ENCODE measurements at places on chromosomes 4 and X.

DNA sequence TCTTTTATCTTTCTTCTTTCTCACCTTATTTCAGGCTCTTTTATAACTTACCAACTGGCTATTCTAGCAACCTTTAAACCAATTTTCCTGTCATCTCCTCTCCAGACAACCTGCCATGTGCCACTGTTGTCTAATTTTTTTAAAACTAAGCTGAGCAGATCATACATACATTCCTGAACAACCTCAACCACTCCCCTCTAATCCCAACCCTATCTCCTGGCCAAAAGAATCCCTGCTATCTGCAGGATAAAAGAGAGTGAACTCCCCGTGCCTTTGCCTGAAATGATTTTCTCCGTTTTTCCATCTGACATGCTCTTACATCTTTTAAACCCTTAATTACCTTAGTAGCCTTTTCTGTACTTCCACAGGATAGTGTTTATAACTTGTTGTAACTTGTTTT is 35.5 kb downstream of the DCUN1D4 start:
- DNase-seq, result no peak

GRCh38 chr4:13542577-13543031 is 1.7 kb downstream of the NKX3-2 start:
- no peak for DNase-seq

DNA sequence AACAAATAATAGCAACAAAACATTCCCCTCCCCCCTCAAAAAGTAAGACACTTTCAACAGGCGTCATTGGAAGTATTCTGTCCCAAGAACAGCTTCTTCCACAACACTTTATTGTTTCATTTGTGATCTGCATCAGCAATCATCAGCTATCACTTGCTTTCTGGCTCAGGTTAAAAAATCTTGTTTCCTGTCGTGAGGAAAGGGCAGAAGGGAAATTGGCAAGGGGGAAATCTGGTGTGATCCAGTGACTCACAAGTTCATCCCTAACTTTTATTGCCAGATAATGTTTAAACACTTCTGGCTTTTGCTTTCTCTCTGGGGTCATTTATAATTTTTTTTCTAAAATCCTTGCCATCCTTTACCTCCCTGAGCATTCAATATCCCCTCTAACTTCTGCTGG is 247.4 kb upstream of the GIMD1 start:
- no peak for DNase-seq

DNA sequence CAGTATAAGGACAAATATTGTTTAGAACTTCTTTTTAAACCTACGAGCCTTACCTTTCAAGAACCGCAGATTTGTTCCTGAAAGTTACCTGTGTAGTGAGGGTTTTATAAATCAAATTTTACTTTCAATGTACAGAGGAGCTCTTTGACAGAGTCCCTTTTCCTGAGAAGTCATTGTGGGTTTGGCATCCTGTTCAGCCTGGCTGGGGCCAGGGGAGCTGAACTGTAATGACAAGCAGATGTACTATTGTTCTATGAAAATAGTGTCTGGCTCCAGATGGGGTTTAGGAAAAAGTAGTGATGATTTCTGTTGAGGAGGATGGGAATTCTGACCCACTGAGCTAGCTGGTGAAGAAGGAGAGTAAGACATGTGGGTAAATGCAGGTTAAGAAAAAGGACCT is 196.2 kb upstream of the PGRMC2 start:
- no peak for DNase-seq

- no peak for DNase-seq
Observed at GRCh38 chrX:47228550-47229270, 4.1 kb upstream of the USP11 start.

GRCh38 chr4:188282471-188283232 is 143.4 kb downstream of the TRIML1 start:
- no peak for DNase-seq

DNA sequence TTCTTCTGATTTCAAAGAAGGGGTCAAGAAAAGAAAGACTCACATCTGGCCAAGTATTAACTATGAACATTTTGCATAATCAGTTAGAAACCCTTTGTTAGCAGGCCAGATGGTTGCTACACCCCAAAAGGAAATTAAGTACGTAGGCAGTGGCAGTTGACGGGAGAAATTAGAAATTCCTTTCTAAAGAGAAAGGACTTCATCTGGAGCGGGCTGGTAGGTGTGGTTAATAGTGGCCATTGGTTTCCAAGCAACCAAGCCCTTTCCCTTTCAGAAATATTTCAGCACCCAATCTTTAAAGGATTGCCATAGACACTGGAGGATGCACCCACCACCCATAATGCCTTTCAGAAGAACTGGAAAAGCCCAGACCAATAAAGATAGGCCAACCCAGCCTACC is 235.7 kb upstream of the LDB2 start:
- no peak for DNase-seq

DNA sequence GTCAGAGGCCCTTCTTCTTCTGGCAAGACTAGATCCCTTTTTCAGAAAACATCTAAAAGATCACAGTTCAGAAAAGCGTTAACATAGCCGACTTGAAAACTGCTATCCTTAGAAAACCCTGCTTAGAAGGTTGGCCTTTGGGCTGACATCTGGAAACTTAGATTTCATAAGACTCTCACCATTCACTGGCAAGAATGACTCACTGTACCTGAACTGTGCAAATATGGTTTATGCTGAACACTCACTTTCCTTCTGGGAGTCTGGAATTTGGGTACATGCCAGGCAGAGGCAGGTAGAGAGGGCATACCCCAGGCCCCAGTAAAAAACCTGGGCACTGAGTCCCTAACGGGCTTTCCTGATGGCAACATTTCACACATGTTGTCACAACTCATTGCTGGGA is 88.8 kb upstream of the GPC3 start:
- DNase-seq, result no peak

GRCh38 chrX:372856-373640 is 13.7 kb downstream of the PPP2R3B start:
- DNase-seq, result no peak

DNA sequence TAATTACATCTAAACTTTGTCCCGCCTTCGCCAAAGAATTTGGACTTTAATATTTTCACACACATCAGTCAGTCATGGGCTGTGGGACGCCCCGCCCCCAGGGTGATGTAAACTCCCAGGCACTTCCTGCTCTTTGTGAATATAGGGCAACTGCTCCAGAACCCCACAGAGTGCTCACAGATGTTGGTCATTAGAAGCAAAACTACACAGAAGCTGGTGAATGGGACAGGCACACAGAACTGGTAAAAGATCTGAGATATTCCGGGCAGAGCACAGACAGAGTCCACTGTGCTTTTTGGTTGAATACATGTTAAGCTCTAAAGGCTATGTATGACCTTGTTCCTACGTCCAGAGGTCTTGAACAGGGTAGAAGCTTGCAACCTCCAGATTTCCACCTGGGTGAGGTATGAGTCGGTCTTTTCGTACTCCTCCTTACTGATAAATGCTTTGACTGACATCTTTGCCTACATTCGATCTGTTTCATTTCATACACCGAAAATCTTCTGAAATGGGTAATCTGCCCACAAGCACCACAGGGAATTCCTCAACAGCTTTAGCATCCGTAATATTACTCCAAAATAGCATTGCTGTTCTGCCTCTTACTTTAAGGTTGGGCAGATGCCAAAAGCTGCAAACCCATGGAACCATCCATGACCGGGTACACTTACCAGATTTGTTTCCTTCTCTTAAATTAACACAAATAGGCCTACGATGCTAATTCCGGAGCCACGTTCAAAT is 144.6 kb downstream of the AMELX start:
- DNase-seq, result no peak

- DNase-seq, result no peak
Observed at GRCh38 chrX:12113321-12113720, 25.0 kb upstream of the FRMPD4 start.

GRCh38 chrX:153947009-153947769 is 2.7 kb upstream of the RENBP start:
- peak; percentile 74 for DNase-seq
